ENCODE measurements at places on chromosomes 5 and 9. TPM values are rescaled to one million over a fixed set of nuclear protein-coding genes. Genes with fewer than 3 reads are reported as not detected.

- no peaks in the 10 kb centered on the region for H3K27me3 ChIP-seq
- DNase-seq = no peak
- no peaks in the 10 kb centered on the region for H3K36me3 ChIP-seq
- no peak overlapping the region for H3K27ac ChIP-seq
- no peaks in the 10 kb centered on the region for H3K4me1 ChIP-seq
- H3K4me3 ChIP-seq = no peak overlapping the region
These were observed 64.0 kb upstream of the FYB1 start for GRCh38 chr5:39283231-39283818.

GRCh38 chr9:131642496-131643083 lies 97.3 kb downstream of the PRRT1B start:
- peaks cover 14% of the 10 kb centered on the region for H3K4me1 ChIP-seq
- no peaks in the 10 kb centered on the region for H3K27me3 ChIP-seq
- no peak for DNase-seq

Gene HEXB
- total RNA-seq = 108 TPM

Gene ARHGEF37
- 11.9 TPM for total RNA-seq

Measured in esophagus muscularis mucosa (tissue), 4 donors.